CMK (cell line): ENCODE measurements at places on chromosomes 2 and 18.

DNA sequence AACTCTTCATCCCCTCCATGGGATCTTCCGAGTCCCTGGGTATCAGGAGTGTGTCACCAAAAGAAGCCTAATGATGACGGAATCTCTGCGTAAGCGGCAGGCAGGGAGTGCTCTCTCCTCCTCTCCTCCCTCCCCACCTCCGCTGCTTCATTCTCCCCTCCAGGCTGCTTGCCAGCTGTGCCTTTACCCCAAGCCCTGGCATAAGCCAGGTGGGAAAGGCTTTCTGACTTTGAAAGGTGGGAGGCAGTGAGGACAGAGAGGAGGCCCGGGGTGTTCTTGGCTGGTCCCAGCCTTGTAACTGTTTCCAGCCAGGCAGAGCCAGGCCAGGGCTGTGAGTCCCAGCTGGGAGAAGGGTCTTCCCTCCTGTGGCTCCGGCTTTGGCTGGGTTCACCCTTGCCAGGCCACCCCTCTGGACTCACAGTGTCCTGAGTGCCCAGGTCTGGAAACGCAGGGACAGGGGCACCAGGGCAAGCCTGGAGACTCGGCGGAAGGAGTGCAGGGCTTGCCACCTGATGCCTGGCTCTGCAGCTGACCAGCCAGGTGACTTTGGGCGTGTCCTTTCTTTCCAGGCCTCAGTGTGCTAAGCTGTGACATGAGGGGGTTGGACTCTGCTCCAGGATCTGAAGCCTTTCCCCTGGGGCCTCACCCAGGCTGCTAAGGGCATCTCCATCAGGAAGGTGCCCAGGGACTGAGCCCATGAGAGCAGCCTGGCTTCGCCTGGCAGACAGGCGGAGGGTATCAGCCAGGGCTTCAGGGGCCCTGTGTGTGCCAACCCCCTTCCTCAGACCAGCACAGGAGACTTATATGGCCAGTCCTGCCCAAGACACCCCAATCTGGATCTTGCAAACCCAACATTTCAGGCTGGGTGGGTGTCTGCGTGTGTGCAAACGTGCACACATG lies 32.7 kb upstream of the HPCAL1 start:
- DNase-seq, result no peak

- no peak for DNase-seq
Measured at GRCh38 chr2:192190474-192190873, 4.3 kb downstream of the TMEFF2 start.

- DNase-seq, result no peak
Measured at GRCh38 chr2:188280811-188281222, 10.9 kb upstream of the GULP1 start.

- no peak for DNase-seq
Measured at GRCh38 chr2:201233812-201234662, 26.3 kb upstream of the CASP8 start.
